ENCODE measurements at places on chromosomes 11 and 22. TPM values are rescaled to one million over a fixed set of nuclear protein-coding genes. Genes with fewer than 3 reads are reported as not detected.

Gene BEST1
- 2.8 TPM for total RNA-seq

Gene SLC37A2
- 7.8 TPM for total RNA-seq

Gene UBQLN3
- 0.26 TPM for total RNA-seq

GRCh38 chr11:1226986-1227550 is 4.2 kb downstream of the MUC5B start:
- DNase-seq: no peak

DNA sequence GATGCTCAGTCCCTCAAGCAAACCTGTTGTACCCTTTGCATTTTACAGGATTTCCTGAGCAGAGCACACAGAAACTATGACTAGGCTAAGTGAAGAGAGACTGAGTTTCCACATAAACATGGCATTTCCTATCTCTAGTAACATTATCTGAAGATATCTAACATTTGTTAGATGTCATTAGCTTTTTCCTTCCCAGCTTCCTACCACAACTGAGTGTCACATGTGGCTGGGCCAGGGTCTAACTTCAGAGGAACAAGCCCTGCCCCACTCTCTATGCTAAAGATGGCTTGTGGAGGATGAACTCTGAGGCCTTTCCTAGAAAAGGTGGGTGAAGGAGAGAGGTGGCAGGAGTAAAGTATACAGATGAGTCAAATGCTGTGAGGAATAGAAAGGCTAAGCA is 16.5 kb downstream of the C22orf42 start:
- no peak for DNase-seq

DNA sequence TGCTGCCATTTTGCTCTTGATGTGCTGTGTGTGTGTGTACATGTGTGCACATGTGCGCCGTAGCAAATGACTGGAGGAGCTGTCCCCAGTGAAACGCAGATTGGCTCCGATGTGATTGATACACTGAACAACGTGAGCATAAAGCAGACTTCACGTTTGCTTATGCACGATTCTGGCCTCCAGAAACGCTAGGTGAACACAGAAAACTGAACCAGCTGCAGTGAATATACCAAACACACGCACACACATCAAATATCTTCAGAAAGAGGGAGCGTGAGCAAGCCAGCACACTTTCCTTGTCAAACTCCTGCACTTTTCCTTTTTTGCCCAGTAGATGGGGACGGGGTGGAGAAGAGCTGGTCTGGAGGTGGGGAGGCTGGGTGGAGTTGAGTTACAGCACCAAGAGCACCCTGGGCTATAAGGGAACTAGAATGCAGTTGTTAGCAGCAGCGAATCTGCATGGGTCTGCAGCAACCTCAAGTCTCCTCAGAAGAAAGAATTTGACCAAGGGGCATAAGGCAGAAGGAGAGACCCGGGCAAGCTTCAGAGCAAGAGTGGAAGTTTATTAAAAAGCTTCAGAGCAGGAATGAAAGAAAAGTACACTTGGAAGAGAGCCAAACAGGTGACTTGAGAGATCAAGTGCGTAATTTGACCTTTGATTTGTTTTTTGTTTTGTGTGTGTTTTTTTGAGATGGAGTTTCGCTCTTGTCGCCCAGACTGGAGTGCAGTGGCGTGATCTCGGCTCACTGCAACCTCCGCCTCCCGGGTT is 77.8 kb upstream of the CADM1 start:
- no peak for DNase-seq

DNA sequence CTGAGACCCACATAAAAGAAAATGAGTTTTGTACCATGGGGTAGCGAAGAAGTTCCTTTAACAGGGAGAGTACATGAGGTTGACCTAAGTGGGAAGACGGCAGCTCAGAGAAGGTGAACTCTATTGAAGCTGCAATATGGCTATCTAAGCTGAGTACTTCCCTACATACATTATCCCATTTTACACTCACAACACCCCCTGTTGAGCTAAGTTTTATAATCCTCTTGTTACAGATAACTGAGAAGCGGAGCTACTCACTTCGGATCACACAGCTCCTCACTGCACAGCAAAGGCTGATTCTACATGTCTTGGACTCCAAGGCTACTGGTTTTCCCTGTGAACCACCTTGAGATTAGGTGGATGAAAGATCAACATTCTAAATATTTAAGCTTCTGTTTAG is 8.2 kb upstream of the PIWIL4 start:
- DNase-seq: no peak

- DNase-seq: peak; percentile 91
Observed at GRCh38 chr22:35330258-35330861, 30.7 kb downstream of the TOM1 start.

Data from mucosa of gallbladder (tissue), 1 donor.